Forelimb muscle (tissue), 1 donor: ENCODE measurements at places on chromosomes 11 and 22.

GRCh38 chr11:130313383-130314183 lies 1.1 kb downstream of the ZBTB44 start:
- DNase-seq = no peak

GRCh38 chr11:120293038-120293800 lies 31.9 kb upstream of the TLCD5 start:
- DNase-seq = no peak

DNA sequence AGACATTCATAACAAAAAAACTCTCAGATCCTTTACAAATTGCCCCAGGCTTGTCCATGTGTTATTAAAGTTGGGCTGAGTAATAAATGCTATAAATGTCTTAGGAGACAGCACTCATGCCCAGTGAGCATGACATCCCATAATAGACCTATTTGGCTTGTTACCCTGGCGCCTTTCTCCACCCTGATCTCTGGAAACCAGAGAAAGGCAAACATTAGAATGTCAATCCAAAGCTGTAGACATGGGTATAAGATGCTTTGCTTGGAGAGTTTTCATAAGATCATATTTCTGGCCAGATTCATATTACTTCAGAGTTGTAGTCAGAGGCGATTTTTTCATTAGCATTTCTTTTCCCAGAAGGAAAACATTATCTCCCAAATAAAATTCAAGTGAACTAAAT lies 161.3 kb upstream of the UBASH3B start:
- no peak for DNase-seq

GRCh38 chr11:28621753-28622152 lies 513.6 kb downstream of the METTL15 start:
- peak; percentile 75 for DNase-seq

DNA sequence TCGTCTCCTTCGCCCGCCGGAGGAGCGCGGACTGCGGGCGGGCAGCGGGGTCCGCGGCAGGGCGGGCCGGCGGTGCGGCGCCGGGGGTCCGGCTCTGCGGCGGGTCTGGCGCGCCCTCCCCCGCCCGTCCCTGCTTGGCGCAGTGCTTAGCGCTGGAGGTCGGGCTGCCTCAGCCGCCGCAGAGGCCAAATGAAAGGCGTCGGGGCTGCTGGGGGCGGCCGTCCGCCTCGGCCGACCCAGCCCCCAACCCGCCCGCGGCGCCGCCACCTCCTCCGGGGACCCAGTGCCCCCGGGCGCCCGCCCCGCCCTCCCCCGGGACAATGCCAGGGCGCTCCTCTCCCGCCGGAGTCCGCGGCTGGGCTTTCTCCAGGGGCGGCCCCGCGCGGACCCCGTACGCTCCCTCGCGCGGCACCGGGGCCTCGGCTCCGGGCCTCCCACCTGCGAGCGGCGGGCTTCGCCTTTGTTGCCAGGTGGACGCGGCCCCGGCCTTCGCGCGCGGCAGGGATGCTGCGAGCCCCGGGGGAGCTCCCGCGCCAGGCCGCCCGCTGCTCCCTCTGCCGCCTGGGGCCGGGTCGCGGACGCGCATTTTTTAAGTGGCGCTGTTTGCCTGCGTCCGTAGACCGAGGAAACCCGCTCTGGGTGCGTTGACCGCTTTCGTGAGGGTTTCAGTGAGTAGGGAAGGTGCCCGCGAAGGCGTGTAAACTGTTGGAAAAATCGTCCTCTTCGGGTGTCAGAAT lies 583 bp downstream of the APLP2 start:
- no peak for DNase-seq

DNA sequence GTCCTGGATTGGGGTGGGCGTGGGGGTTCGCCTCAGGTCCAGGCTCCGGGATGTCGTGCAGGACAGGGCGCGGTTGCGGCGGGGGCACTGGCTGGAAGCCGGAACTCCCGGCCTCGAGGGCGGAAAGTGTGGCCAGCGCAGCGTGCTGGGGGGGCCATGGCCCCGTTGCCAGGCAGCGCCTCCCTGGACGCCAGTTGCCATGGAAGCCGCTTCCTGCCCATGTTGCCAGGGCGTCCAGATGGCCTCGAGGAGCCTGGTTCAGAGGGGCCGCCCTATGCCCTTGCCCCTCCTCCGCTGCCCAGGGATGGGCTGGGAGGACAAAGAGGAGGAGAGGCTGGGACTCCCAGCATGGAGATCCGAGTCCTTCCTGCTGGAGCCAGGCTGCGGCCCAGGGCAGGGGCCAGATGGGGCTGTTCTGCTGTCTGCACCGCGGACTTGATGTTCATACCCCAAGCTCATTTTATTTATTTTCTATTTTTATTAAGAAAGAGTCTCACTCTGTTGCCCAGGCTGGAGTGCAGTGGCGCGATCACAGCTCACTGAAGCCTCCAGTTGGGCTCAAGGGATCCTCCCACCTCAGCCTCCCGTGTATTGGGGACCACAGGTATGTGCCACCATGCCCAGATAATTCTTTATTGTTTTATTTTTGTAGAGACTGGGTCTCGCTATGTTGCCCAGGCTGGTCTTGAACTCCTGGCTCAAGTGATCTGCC lies 4.6 kb upstream of the CCDC188 start:
- DNase-seq = no peak

DNA sequence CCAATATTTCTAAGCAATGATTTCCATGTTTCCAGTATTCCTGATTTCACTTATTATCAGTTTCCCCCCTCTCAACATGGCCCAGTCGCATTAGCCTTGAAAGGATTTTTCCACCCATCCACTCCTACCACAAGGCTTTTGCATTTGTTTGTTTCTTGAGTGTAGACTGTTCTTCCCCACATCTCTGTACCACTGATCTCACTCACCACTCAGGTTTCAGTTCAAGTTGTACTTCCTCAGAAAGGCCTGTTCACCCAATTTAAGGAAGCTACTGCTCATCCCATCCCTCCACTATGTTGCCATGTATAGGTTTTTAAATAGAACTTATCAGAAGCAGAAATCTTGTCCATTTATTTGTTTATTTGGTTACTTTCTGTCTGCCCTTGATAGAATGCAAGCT lies 472.3 kb downstream of the FAM181B start:
- no peak for DNase-seq

- DNase-seq = no peak
These were observed 10.6 kb downstream of the RAB36 start for GRCh38 chr22:23155831-23156230.

DNA sequence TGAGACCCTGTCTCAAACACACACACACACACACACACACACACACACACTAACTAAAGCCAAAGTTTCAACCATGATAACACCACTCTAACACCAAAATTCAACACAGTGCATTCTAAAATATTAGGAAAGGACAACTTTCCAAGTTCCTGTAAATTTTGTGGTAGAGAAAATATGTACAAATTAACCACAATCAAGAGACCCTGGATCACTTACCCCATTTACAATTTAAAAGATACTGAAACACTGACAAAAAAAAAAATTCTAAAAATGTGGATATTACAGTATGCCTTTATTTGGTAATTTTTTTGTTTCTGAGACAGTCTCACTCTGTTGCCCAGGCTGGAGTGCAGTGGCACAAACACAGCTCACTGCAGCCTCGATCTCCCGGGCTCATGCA lies 9.7 kb downstream of the MRTFA start:
- DNase-seq = no peak

GRCh38 chr11:113313601-113314000 lies 782 bp upstream of the TTC12 start:
- no peak for DNase-seq

- DNase-seq = no peak
These were observed 38.0 kb downstream of the ETS1 start for GRCh38 chr11:128549256-128549944.

GRCh38 chr11:126832387-126832786 lies 168.2 kb downstream of the KIRREL3 start:
- no peak for DNase-seq

- DNase-seq = no peak
These were observed 36.0 kb upstream of the ACCSL start for GRCh38 chr11:44011797-44012196.

DNA sequence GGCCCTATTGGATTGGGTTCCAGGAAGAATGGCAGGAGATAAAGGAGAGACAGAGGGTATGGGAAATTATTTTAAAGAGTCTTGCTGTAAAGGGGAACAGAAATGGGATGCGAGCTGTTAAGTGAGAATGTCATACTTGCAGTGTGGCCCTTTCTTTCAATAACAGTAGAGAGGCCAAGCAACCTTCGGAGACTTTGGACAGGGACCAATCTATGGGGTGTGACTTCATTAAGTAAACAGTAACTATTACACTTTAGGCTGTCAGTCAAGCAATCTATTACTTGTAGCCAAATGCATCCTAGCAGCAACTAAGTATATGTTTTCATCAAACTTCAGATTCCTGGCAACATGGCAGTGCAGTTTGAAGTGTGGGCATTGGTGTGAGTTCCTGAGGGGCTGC lies 376.2 kb upstream of the LARGE1 start:
- DNase-seq = no peak

DNA sequence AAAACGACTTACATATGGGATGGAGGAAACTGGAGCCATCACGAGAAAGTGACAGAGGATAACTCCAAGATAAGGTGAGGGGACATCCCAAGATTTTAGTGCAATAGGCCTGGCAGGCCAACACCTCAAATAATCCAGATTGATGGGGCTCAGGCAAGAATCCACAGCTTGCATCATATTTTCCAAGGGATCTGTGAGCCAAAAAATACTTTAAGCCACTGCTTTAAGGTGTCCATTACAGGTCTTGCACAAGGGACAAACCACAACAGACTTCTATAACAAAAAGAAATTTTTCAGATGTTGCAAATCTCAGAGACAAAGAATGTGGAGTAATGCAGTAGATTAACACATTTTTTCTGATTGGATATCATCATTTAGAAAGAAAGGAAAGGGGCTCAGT lies 45.6 kb downstream of the DENND5A start:
- no peak for DNase-seq

- no peak for DNase-seq
These were observed 10.6 kb upstream of the CDC42EP1 start for GRCh38 chr22:37549704-37550059.

GRCh38 chr22:36713436-36713835 lies 9.9 kb upstream of the CACNG2 start:
- no peak for DNase-seq

- no peak for DNase-seq
These were observed 38.5 kb downstream of the OSBP2 start for GRCh38 chr22:30733181-30733631.

GRCh38 chr11:64713781-64714363 lies 9.1 kb downstream of the NRXN2 start:
- DNase-seq = no peak

- no peak for DNase-seq
These were observed 58.8 kb upstream of the LINC01488 start for GRCh38 chr11:69422645-69423044.

- DNase-seq = no peak
These were observed 46.1 kb upstream of the ETS1 start for GRCh38 chr11:128633384-128633965.

DNA sequence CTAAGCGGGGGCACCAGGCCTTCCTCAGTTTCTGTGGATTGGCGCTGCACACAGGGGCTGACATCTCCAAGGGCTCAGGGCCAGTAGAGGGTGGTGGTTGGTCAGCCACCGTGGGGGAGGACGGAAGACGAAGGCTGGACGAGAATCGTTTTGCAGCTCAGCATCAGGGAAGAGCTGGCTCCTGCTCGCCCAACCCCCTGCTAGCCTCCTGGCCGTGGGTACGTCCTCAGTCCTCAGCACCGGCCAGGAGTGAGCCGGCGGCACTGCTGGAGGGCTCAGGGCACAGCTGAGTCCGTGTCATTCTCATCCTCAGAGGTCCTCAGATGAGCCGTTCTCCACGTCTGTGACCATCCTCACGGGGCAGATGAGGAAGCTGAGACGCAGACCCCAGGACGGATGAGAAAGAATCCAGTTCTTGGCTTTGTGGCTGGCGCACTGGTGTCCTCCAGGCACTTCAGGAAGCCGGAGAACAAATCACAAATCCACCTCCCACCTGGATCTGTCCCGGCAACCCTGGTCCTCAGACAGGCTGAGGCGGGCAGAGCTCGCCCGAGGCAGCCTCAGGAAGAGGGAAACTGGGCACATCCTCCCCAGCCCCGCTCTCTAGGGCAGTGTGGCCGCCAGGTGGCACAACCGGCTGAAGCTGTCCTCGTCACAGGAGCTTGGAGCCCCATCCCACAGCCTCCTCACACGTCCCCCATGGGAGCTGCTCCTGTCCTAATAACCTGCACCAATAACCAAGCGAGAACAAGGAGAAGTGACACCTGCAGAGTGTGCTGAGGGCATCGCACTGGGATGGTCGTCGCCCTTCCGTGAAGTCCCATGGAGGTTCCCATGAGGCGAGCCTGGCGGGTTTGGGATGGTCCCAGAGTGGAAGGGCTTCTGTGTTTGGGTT lies 393.7 kb downstream of the BRD1 start:
- no peak for DNase-seq

DNA sequence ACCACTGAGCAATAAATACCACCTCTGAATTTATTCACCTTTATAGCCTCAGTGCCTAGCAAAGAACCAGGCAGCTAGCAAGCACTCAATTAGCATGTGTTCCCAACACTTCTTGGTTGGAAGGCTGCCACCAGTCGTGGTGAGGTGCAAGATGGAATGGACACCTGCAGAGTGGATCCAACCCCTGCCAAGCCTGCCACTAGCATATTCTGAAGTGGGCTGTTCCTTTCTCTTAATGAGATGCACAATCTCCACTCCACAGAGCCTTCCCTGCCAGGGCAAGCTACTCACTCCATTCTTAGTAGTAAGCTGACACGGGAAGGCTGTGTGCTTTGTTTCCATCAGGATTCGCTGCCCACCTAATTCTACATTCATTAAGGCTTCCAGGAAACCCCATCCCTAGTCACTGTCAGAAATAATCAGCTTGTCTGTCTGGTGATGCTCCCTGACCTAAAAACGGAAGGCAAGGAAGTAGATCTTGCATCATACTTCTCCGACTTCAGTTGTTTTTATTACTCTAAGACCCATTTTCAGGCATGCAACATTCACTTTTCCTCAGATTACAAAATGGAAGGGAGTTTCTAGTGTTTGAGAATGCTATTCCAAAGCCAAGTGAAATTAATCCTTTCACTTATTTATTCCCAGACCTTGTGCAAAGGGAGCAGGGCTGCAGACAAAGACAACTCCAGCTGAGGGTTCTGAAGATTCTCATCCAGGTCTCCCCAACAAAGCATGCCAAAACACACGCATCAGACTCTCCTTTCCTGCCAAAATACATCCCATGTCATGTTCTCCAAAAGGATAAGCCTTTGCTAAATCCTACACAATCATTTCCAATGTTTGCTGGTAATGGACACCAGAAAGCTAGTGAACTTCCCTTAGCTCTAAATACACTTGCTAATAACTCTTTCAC lies 128.0 kb downstream of the TENM4 start:
- DNase-seq = no peak

DNA sequence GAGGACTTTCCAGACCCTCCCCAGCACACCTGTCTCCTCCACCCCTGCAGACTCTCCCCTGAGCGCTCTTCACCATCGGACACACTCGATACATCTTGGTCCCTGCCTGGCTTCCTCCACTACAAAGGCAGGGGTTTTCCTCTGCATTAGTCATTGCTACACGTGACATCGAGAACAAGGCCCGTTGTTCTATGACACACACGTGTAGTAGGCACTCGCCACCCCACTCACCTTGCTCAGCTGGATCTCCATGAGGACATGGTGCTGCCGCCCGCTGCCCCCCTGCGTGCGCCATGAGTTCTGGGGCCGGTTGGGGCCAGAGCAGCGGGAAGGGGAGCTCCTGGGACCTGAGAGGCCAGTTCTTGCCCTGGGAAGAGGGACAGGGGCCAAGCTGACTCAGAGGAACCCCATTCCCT lies 16.7 kb downstream of the ATG2A start:
- DNase-seq = no peak
